Myometrial cell (primary cell): ENCODE measurements at places on chromosomes 3 and 15. TPM values are rescaled to one million over a fixed set of nuclear protein-coding genes. Genes with fewer than 3 reads are reported as not detected.

RPLP1 gene
- 619 and 767 TPM in 2 replicates for total RNA-seq

TMCO5A gene
- total RNA-seq = not detected in 2 replicates

CEP70 gene
- 28.5 and 28.7 TPM in 2 replicates for total RNA-seq

CILP gene
- 0.18 TPM in 1 of 2 replicates, not detected in the other for total RNA-seq

TRPM1 gene
- total RNA-seq = not detected in 2 replicates

SLC22A13 gene
- total RNA-seq = not detected in 2 replicates

TNNC1 gene
- not detected in 2 replicates for total RNA-seq

TEX55 gene
- not detected in 2 replicates for total RNA-seq

MST1R gene
- under 0.01 and 0.53 TPM in 2 replicates for total RNA-seq

CCDC39 gene
- not detected in 2 replicates for total RNA-seq

ANKRD34C gene
- total RNA-seq = not detected in 2 replicates

C2CD4B gene
- total RNA-seq = not detected in 2 replicates

CSPG5 gene
- total RNA-seq = 0.35 TPM in 1 of 2 replicates, not detected in the other

ACVR2B gene
- 0.29 and 0.89 TPM in 2 replicates for total RNA-seq

ZNF80 gene
- not detected in 2 replicates for total RNA-seq

BFSP2 gene
- not detected in 2 replicates for total RNA-seq

ERC2 gene
- total RNA-seq = not detected in 2 replicates

ECE2 gene
- total RNA-seq = not detected in 2 replicates

GRAMD2A gene
- 0.18 TPM in 1 of 2 replicates, not detected in the other for total RNA-seq

OR5H14 gene
- not detected in 2 replicates for total RNA-seq

CTXND1 gene
- not detected in 2 replicates for total RNA-seq

GPR27 gene
- not detected in 2 replicates for total RNA-seq

COL6A6 gene
- total RNA-seq = not detected in 2 replicates

CCDC191 gene
- 0.86 and 2.5 TPM in 2 replicates for total RNA-seq

DOCK3 gene
- total RNA-seq = under 0.01 TPM in 1 of 2 replicates, not detected in the other

TRAIP gene
- total RNA-seq = 8.9 and 10.7 TPM in 2 replicates

GATM gene
- under 0.01 TPM in 1 of 2 replicates, not detected in the other for total RNA-seq
